ENCODE measurements at places on chromosomes 11 and 22.
A peak's percentile ranks its signal among the peaks of the same experiment; 100 is the strongest.

- DNase-seq = no peak
Measured at GRCh38 chr11:85256433-85256832, 370.7 kb downstream of the DLG2 start.

DNA sequence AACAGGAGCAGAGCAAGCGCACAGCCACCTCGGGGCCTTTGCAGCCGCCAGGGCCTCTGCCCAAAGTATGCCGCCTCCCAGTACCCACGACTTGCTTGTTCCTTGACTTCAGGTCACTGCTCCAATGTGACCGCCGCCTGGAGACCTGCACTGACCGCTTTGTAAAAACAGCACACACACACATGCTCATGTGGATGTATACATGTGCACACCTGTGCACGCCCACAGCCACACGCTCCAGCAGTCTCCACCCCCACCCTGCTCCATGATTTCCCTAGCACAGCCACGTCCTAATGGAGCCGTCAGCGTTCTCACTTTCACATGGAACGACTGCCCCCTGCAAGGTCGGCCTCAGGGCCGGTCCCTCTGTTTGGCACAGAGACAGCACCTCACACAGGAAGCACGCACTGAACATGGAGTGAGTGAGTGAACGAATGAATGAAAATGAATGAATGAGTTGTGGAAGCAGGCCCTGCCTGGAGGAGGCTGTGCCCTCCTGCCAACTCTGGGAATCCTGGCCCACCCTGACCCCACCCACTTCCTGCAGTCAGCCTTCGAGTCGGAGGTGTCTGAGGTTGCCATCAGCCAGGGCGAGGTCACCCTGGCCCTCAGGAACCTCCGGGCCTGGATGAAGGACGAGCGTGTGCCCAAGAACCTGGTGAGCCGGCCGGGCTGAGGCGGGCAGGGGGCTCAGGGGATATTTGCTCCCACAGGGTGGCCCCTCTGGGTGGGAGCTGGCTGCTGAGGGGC lies 8.0 kb downstream of the ALDH3B1 start:
- DNase-seq = no peak

GRCh38 chr22:21587803-21588611 lies 20.5 kb downstream of the UBE2L3 start:
- DNase-seq = peak; percentile 50

- peak; percentile 17 for DNase-seq
Measured at GRCh38 chr11:121965330-121965729, 150.7 kb downstream of the BLID start.

DNA sequence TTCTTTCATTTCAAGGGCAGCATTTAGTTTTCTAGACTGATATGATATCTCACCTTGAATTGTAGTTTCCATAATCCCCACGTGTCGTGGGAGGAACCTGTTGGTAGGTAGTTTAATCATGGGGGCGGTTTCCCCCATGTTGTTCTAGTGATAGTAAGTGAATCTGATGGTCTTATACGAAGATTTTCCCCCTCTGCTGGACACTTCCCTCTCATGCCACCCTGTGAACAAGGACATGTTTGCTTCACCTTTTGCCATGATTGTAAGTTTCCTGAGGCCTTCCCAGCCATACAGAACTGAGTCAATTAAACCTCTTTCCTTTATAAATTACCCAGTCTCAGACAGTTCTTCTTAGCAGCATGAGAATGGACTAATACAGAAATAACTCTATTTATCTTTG lies 851.1 kb upstream of the FAT3 start:
- DNase-seq = no peak

DNA sequence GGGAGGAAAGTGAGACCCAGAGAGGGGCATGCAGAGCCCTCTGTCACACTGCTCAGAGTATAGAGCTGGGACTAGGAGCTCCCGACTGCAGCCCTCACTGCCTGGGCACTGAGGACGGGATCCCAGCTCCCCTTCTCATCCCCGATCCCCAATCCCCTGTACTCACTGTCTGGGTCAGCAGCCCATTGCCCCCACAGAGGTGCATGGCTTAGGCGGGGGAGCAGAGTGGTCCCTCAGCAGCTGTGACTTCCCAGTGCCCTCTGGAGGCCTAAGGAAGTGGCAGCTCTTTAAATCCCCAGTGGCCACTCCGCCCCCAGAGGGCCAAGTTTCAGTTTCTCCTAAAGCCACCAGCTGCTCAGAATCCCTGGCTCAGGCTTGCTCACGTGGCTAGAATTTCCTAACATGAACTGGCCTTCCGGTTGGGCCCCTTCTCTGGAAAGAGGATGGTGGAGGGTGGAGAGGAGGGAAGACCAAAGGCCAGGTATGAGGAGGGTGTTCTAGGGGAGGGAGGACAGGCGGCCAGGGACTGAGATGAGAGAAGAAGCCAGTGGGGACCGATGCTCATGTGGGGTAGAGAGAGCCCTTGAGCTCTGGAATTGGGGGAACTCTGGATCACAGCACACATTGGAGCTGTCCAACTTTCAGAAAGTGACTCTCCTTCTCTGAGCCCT lies at the start of gene BATF2:
Gene BATF2, minus strand, starts transcription at position 262 of the 671 bp plus-strand sequence. Its CDS starts 57 bp downstream, at position 205.
- peak; percentile 69 for DNase-seq

GRCh38 chr11:119262668-119263351 lies 54.1 kb downstream of the MCAM start:
- no peak for DNase-seq

- DNase-seq = no peak
Measured at GRCh38 chr11:104583857-104584256, 314.4 kb downstream of the CASP12 start.

DNA sequence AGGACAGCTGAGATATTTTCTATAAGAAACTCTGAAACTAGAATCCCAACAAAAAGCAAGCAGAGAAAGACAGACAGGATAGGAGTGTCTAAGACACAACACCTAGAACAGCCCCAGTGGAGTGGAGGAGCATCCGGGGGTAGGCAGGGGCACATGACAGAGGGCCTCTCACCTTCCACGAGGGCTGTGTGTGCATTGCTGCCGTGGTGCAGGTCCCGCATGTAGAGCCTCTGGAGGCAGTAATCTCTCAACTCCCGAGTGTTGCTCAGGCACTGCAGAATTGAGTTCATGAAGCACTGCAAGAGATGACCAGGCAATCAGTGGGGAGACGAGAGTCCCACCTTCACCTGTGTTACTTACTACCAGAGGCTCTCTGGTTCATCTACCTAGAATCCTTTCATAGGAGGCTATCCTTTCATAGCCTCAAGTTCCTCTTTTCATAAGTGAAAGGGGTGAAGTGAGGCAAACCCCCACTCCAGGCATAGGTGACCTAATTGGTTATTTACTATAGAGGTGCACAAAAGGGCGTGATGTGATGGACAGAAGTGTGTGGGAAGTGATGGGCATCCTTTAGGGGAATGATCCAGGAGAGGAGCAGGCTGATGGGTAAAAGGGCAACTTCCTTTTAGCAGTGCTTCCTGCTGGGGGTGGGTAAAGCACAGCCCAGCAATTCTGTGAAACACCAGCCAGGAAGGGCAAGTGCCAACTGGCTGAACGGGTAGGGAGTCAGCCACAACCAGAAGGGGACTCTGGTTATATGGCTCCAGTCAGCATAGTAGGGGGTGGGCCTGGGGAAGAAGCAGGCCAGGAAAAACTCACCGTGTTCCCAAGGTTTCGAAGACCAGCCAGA lies 13.1 kb upstream of the MFRP start:
- DNase-seq = no peak

DNA sequence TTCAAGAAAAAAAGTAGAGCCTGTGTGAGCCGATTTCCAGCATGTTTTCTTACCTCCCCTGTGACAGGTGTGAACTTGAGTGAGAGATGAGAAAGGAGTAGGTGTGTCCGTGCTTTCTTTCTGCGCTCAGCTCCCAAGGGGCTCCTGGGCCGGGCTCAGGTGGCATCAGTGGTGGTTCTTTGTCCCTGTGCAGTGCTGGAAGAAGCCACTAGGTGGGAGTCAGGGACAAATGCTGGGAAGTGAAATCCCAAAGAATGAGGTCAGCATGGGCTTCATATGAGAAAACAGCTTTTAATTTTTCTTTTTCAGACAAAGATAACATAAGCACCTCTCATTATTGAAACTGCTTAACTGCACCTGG lies 57.8 kb downstream of the PPFIBP2 start:
- peak; percentile 92 for DNase-seq

DNA sequence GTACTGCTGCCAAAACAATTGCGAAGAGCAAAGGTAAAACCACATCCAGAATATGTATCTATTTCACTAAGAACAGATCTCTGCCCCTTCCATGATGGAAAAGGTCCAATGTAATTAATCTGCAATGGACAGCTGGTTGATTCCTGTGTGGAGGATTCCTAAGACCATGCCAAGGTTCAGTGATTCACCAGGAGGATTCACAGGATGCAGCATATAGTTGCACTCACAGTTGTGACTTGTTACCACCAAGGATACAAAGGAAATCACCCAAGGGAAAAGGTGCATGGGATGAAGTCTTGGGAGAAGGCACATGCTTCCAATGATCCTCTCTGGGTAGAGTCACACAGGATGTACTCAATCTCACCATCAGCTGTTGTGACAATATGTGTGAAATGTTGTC lies 35.1 kb upstream of the CUL5 start:
- DNase-seq = no peak

DNA sequence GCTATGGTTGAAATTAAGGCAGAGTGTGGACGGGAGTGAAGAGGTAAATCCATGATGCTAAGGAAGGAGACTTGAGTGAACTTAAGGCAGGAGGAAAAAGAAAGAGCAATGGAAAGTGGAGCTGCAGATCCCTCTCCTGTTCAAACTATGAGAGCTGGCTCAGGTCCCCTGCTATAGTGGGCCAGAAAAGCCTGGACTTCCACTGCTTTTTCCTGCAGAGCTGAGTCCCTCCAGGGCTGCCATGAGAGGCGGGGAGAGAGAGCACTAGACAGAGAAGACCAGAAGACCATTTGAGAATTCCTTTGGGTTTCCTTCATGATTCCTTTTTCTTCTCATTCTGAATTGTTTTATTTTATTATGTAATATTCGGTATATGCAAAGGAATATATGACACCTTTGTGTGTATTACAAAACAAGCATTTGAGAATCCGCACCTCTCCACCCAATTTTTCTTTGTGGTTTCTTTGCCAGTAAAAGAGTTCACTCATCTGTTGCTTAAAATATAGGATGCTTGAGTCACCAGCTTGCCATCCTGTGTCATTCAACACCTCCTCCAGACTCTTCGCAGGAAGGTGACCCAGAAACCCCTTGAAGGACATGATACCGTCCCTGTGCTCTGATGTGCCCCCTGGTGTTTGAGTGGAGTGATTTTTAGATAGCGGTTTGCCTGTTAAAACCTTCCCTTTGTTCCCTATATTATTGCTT lies 24.4 kb downstream of the SREBF2 start:
- peak; percentile 58 for DNase-seq

DNA sequence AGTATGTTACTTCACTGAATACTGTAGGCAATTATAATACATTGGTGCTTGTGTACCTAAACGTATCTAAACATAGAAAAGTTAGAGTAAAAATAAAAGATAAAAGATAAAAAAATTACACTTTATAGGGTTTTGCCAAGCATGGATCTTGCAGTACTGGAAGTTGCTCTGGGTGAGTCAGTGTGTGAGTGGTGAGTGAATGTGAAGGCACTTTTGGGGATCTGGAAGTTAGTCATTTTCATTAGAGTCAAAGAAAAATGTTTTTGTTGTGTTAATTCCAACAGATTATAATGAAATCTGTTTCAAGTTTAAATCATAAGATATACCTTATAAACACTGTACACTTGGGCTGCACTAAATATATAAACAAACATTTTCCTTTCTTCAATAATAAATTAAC lies 3.3 kb downstream of the SLC22A25 start:
- DNase-seq = no peak

DNA sequence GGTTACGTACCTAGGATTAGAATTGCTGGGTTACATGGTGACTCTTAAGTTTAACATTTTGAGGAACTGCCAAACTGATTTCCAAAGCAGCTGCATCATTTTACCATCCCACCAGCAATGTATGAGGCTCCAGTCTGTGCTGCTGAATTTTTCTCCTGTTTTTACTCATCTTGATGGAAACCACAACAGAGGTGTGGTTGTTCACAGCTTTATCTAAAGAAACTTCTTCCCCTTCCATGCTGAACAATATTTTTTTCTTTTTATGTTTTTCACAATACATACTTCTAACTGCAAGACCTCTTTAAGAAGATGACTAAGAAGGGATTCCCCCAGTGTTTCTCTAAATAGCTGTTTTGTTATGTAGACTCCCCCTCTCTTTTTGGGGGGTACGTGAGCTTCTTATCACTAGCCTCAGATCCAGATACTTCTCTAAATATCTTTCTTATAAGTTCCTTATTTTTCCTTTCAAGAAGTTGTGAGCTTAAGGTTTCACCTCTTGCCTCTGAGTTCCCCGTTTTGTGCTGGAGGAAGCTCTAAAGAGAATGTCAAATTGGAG lies 24.0 kb downstream of the TCP11L1 start:
- no peak for DNase-seq

GRCh38 chr22:26437694-26438392 lies 8.8 kb downstream of the ASPHD2 start:
- DNase-seq = no peak

- DNase-seq = no peak
Measured at GRCh38 chr11:67381244-67381972, 8.0 kb upstream of the CLCF1 start.

- DNase-seq = peak; percentile 94
Measured at GRCh38 chr22:21646608-21647590, 4.8 kb downstream of the SDF2L1 start.

DNA sequence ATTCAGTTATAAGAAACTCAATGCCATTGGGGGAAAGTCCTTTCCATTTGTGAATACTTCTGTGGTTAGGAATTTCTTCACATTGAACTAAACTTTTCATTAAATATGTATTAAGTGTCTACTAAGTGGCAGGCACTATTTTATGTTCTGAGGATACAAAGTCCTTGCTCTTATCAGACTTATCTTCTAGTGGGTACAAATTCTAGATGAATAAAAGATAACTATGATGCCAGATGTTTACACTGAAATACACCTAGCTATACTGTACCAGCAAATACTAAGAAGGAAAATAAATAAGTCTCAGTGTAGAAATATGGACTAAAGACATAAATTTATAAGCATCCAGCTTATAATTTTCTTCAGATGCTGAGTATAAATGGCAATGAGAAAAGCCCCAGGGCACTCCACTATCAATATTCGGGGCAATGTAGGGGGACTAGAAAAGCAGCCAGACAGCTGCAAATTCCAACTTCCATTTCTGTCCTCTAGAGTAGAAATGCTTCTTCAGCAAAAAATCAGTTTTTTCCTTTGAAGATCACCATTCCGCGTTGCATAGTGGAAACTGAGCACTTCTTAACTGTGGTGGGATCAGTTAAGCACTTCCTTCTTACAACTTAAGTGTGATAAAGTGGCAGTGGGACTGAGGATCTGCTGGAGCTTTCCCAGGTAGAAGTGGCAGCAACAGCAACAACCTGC lies 11.8 kb upstream of the BIRC3 start:
- DNase-seq = no peak

GRCh38 chr22:35940166-35940565 lies 88.5 kb downstream of the RBFOX2 start:
- DNase-seq = no peak
